CD4-positive, alpha-beta memory T cell (primary cell): ENCODE measurements at places on chromosomes 5 and 9.
A peak's percentile ranks its signal among the peaks of the same experiment; 100 is the strongest.

DNA sequence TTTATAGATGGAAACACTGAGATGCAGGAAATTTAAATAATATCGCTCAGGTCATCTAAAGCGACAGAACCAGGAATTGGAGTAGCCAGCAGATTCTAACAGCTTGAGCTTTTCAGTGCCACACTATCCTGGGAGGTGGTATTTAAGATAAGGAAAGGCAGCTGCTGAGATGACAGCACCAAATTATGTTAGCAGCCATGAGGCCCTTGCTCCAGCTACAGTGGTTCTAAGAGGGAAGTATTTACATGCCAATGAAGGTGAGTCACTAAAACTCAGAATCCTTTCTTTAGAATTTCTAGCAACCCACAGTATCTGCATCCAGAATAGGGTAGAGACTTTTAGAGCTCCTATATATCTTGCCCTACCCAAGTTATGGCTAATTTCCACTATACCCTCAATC, 127.0 kb upstream of the VLDLR start:
- H3K4me3 ChIP-seq: no peak overlapping the region
- no peak for DNase-seq
- H3K4me1 ChIP-seq: no peaks in the 10 kb centered on the region
- no peaks in the 10 kb centered on the region for H3K36me3 ChIP-seq
- no peaks in the 10 kb centered on the region for H3K27me3 ChIP-seq
- H3K27ac ChIP-seq: no peak overlapping the region

DNA sequence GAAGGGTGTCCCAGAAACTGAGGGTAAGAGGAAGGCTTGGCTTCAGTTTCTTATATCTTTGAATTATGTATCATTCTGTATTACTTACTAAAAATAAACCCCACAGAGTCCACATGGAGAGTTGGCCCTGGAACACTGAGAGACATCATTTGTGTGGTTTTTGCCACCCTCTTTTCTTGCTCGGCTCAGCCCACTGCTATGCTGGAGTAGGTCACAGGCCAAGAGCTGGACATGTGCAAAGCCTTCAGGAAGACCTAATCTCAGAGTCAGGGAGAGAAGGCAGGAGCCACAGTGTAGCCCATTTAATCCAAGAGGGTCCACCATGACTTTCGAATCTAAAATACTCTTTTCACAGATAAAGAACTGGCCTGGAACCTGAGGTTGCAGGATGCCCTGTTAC, 47.5 kb downstream of the MAMDC2 start:
- H3K27ac ChIP-seq: no peak overlapping the region
- H3K36me3 ChIP-seq: no peaks in the 10 kb centered on the region
- H3K27me3 ChIP-seq: no peaks in the 10 kb centered on the region
- H3K4me1 ChIP-seq: no peaks in the 10 kb centered on the region
- H3K4me3 ChIP-seq: no peak overlapping the region

GRCh38 chr5:7592910-7593309, 197.0 kb downstream of the ADCY2 start:
- H3K4me3 ChIP-seq: no peak overlapping the region
- no peaks in the 10 kb centered on the region for H3K36me3 ChIP-seq
- no peak overlapping the region for H3K27ac ChIP-seq
- DNase-seq: no peak

DNA sequence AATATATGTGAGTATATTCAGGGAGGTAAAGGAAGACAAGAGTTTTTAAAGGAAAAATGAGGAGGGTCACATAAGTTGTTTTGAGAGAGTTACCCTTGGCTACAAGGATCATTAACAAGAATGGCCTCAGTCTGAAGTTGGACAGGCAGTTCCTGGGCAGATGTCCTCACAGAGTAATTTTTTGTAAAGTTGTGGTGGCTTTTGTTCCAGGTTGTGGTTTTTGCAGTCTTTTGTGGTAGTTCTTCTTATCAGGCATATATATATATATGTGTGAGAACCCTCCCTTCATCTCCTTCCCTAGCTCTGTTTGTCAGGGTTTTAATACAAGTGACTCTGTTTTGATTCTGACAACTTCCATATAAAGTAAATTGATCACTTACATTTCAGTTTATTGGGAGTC, 60.0 kb downstream of the CSNK1G3 start:
- H3K27ac ChIP-seq: no peak overlapping the region
- DNase-seq: no peak
- no peaks in the 10 kb centered on the region for H3K36me3 ChIP-seq
- H3K27me3 ChIP-seq: no peaks in the 10 kb centered on the region
- no peak overlapping the region for H3K4me3 ChIP-seq
- H3K4me1 ChIP-seq: peaks cover 4% of the 10 kb centered on the region

DNA sequence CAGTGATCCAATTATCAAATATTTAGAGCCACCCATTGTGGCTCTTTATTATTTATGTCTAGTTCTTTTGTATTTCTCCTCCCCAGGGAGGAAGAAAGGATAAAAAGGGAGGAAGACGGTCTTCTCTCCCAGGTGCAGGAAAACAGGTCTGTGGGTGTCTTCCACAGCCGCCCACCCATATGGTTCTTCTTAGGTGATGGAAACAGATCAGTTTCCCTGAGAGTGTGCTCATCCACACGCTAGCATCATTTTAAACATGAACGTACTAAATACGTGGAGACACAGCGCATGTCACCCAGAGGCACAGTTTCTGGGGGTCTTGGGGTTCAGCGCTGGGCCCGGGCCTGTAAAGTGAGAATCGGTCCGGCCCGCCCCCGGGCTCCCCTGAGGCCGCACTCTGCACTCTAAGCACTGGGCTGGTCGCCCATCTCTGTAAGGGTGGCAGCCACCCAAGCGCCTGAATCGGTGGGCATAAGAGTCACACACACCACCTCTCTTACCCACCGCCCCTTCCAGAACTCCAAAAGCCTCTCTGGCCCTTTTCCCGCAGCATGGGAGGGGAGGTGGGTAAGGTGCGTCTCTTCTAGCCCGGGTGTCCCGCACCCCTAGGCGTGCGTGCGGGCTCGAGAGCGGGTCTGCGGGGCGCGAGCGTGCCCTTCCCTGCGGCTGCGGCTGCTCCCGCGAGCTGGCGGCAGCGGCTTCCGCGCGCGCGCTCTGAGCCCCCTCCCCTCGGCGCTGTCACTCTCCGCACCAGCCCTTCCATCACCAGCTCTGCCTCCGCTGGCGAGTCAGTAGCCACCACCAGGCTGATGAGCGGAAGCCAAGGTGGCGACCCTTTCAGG, 1.3 kb downstream of the PTCH1 start:
- DNase-seq: peak; percentile 54
- H3K27ac ChIP-seq: no peak overlapping the region
- peaks cover 23% of the 10 kb centered on the region for H3K4me1 ChIP-seq
- H3K4me3 ChIP-seq: no peak overlapping the region
- H3K36me3 ChIP-seq: no peaks in the 10 kb centered on the region
- H3K27me3 ChIP-seq: no peaks in the 10 kb centered on the region

DNA sequence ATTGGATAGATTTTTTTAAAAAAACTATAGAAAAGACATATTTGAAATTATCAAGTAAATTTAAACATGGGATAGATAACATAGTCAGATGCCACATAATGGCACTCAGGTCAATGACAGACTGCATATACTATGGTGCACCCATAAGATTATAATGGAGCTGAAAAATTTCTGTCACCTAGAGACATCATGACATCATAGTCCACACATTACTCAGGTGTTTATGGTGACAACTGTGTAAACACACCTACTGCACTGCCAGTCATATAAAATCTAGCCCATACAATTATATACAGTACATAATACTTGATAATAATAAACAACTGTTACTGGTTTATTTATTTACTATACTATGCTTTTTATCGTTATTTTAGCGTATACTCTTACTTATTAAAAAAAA, 58.6 kb downstream of the CPLANE1 start:
- H3K4me3 ChIP-seq: no peak overlapping the region
- no peak for DNase-seq
- H3K27me3 ChIP-seq: no peaks in the 10 kb centered on the region
- no peaks in the 10 kb centered on the region for H3K36me3 ChIP-seq

GRCh38 chr9:137685741-137686420, 67.1 kb downstream of the EHMT1 start:
- peaks cover 23% of the 10 kb centered on the region for H3K4me1 ChIP-seq
- no peaks in the 10 kb centered on the region for H3K27me3 ChIP-seq
- H3K4me3 ChIP-seq: no peak overlapping the region
- H3K27ac ChIP-seq: no peak overlapping the region
- no peaks in the 10 kb centered on the region for H3K36me3 ChIP-seq

DNA sequence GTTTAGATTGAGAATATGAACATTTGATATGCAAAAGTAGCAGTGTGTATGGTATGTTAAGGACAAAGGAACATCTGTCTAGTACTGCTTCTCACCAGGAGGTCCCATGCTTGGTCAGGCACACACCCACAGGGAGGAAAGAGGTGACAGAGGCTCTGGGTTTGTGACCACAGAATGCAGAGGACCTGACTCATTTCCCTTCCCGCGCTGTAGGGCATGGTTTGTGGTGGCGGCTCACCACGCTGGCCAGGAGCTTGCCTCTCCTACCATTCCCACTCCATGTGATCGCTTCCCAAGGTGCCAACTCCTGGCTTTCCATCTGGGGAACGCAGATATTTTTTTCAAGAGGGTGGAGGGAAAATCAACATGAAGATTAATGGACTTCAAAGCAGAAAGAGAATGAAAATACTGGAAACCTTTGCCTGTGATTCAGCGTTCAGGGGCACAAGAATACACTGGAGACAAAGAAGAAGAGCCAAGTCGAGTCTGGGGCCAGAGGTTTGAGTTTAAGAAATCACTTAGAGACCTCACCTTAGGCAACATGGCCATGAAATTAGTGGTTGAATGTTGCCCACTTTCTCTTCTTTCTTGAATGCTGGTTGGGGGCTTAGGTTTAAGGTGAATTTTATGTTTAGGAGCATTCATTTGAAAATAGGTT, 477.8 kb downstream of the CCDC171 start:
- no peak overlapping the region for H3K27ac ChIP-seq
- H3K36me3 ChIP-seq: no peaks in the 10 kb centered on the region
- H3K27me3 ChIP-seq: no peaks in the 10 kb centered on the region
- no peak overlapping the region for H3K4me3 ChIP-seq
- no peak for DNase-seq
- no peaks in the 10 kb centered on the region for H3K4me1 ChIP-seq

DNA sequence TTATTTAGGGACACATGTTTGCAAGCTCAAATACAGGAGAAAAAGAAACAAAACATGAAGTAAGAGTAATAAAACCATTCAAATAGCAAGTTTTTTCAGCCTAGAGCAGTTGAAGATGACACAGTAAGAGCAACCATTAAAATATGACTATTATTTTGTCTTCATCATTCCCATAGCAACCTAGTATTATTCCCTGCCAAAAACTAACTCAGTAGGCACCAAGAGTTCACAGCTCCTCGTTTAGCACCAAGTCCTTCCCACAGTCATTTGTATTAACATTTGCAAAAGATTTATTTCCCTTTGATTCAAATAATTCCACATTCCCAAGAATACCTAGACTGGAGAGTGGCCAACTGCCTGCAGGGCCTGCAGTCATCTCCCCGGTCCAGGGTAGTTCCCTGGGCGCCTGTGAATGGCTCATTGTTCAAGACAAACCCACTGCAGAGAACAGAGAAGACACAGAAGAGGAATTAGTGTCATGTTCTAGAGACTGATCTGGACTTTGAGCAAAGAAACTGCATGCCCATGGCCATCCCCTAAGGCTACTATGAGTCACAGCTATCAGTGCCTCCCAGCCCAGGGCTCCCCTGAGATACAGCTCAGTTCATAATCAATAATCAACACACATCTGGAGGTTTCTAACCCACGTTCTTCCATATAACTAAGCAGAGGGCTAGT, 139.1 kb upstream of the MAP3K1 start:
- no peak for DNase-seq
- H3K4me3 ChIP-seq: no peak overlapping the region
- H3K36me3 ChIP-seq: no peaks in the 10 kb centered on the region
- peaks cover 44% of the 10 kb centered on the region for H3K4me1 ChIP-seq
- H3K27ac ChIP-seq: no peak overlapping the region
- no peaks in the 10 kb centered on the region for H3K27me3 ChIP-seq

DNA sequence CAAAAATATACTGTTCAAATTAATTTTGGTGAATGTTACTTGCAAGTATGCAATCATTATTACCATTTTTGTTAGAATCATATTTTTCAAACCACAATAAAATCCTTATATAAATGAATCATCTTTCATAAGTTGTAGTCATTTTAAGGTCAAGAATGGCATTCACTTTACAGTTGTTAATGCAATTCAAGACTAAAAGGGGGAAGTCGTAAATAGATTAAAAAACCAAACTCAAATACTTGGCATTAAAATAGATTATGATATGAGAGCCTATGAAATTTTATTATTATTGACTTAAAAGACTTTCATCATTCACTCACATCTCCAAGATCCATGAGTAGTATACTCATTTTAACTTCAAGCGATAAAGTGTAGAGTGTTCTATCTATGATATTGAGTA, 11.6 kb downstream of the CDH9 start:
- no peak overlapping the region for H3K4me3 ChIP-seq
- no peaks in the 10 kb centered on the region for H3K36me3 ChIP-seq
- no peak overlapping the region for H3K27ac ChIP-seq

DNA sequence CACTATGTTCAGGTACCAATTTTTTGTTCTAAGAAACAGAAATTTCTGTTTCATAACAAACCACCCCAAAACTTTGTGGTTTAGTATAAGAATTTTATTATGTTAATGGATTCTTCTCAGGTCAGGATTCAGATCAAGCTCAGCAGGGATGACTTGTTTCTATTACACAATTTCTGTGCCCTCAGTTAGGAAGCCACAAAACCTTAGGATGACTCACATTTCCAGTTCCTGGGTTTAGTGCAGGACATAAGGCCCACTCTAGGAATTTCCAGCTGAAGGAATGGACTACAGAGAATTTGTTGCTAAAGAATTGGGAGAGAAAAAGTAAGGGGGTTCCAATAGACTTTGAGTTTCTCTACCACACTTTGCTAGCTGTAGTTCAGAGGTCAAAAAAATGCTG, 629.3 kb downstream of the ANXA1 start:
- DNase-seq: no peak
- H3K4me3 ChIP-seq: no peak overlapping the region
- H3K27ac ChIP-seq: no peak overlapping the region
- H3K27me3 ChIP-seq: no peaks in the 10 kb centered on the region
- no peaks in the 10 kb centered on the region for H3K36me3 ChIP-seq

DNA sequence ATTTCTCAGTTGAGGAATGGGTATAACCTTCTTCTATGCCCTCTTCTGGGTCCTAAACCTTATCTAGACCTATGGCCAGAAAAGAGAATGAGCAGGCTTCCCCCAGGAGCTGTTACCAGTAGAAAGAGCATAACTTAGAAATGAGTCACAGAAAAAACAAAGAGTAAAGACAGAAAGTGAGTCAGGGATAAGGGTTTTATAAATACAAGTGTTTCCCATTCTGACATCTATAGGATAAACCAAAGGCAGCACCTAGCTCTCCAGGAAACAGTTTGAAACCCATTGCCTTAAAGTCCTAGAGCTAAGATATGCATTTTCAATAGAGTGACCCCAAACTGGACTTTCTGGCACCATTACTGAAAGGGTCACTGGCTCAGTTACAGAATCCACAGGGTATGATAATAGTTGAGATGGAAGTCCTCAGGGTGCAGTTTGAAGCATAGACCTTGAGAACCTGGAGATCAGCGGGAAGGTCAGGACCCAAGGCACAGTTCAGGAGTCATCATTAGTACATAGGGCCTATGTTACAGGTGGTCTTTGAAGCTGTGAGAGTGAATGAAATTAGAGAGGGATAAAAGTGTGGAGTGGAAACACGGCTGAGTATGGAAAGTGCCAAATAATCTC, 42.7 kb upstream of the LIFR start:
- H3K4me3 ChIP-seq: no peak overlapping the region
- DNase-seq: no peak
- no peaks in the 10 kb centered on the region for H3K4me1 ChIP-seq
- H3K36me3 ChIP-seq: no peaks in the 10 kb centered on the region

GRCh38 chr5:109486200-109486804, 76.5 kb upstream of the PJA2 start:
- no peak for DNase-seq
- H3K27ac ChIP-seq: no peak overlapping the region
- H3K36me3 ChIP-seq: no peaks in the 10 kb centered on the region
- H3K4me3 ChIP-seq: no peak overlapping the region
- no peaks in the 10 kb centered on the region for H3K27me3 ChIP-seq

- H3K27me3 ChIP-seq: no peaks in the 10 kb centered on the region
- H3K27ac ChIP-seq: no peak overlapping the region
These were observed 291.9 kb downstream of the FBXL7 start for GRCh38 chr5:15791859-15792258.
